HEK293T (cell line): ENCODE measurements at places on chromosomes 11 and 22.

DNA sequence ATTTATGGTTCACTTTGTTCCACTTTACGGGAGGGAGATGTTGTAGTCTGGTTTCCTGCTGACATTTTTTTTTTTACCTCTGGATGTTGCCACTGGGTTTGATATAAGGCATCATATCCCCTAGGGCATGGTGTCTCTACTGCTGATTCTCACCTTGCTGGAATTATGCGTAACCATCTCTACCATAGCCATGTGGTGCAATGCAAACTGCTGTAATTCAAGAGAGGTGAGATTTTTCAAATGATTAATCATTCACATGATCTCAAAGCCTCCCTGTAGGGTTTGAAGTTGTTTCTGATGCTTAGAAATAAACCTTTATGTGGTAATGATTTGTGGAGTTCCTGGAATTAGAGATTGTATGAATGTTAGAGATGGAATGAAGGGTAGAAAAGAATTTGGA lies 13.0 kb downstream of the MS4A3 start:
- no peak for DNase-seq

GRCh38 chr11:69374946-69375310 lies 81.0 kb downstream of the MYEOV start:
- no peak for DNase-seq

DNA sequence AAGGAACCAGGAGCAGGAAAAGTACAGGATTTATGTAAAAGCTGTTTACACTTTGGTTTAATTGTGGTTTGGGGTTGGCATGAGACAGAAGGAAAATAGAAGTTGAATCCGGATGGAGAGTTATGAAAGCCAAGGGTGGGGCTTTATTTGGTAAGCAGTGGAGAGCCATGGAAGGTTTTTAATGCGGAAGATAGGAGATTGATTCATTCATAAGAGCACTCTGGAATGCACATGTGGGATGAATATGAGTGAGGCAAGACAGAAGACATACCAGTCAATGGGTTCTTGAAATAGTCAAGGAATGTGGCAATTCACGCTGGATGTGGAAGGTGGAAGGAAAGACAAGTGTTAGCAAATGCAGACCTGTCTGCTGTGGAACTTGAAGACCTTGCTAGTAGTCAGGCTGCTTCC lies 9.3 kb upstream of the GLB1L3 start:
- DNase-seq: no peak

GRCh38 chr11:116727990-116728389 lies 44.8 kb downstream of the BUD13 start:
- DNase-seq: no peak

DNA sequence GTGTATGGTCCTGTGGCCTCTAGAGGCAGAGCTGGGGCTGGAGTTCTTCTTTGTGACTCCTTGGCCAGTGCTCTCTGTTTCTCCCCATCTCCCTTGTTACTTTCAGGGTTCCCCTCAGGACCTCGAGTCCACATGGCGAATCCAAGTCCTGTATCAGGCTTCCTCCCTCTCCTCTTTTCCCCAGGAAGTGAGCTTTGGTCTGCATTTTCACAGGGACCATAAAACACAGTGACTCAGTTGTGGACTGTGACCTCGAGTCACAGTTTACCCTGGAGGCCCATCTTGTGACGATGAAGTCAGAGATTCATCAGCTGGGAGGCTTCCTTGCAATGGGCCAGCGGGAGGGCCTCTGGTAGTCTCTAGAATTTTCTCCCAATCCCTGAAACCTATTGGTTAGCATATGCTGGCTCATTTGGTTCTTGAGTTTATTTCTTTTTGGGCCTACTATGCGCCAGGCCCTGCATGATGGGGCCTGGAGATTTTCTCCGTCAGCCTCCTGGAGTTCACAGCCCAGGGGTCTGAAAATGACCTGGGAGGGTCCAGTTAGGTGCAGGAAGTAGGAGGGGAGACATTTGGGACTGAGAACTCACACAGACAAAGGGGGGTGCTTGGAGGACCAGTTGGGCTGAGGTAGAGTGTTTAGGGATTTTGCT lies 100.8 kb downstream of the KIAA1671 start:
- DNase-seq: no peak

DNA sequence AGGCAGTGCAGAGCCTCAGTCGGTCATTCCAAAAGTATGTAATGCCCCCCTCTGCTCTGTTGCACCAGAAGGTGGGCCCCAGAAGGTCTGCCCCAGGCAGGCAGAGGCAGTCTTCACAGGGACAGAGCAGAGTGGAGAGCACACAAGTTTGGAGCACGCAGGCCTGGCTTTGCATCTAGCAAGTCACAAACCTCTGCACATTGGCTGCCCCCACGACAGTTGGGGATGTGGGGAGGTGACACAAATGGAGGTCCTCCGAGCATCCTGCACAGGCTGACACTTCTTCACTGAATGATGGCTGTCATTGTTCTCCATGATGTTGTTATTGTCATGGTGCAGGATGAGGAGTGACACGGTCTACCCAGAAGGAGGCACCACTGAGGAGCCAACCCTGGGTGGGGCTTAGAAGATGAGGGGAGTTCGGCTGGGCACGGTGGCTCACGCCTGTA lies 11.9 kb downstream of the TOM1 start:
- no peak for DNase-seq

DNA sequence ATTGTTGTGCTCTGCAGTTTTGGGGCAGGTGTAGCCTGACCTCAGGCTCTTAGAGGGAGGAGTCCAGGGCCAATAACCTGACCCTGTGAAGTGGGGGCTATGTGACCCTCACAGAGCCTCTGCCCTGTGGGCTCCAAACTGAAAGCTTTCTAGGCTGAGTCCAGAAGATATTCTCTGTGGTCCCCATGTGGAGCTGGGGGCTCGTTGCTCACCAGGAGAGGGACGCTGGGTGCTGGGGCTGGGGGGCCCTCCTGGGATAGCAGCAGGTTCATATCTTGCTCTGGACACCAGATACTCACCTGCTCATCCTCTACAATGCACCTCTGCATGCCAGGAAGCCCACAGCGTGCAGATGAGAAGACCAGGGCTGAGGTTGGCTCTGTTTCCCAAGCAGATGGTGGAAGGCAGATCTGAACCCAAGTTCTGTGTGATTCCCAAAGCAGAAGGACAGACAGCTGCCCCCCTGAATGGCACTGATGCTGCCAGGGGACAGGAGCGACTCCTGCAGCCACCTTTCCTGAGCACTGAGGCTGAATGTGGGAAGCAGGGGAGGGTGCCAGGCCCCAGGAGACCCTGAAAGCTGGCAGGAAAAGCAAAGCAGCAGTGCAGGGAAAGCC lies 1022.0 kb downstream of the TBC1D22A start:
- no peak for DNase-seq

GRCh38 chr11:64670975-64671374 lies 52.0 kb downstream of the NRXN2 start:
- no peak for DNase-seq

DNA sequence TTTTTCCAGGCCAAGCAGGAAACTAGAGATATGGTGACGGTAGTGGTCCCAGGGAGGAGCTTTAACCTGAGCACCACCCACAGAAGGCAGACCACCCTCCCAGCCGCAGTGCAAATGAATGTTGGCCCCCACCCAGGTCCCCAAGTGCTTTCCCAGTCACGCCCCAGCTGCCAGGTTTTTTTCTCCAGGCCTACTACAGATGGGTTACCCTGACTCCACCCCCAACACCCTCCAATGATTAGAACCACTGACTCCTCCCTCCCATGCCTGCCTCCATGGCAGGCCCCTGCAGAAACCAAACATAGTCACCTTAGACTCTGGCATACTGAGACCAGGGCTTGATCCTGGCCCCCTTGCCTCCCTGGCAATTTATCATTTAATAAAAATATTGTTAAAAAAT lies 58.7 kb upstream of the CHST1 start:
- DNase-seq: no peak

- no peak for DNase-seq
Measured at GRCh38 chr22:44195189-44195871, 14.6 kb downstream of the PARVG start.

GRCh38 chr11:13297917-13298356 lies 20.3 kb downstream of the BMAL1 start:
- DNase-seq: no peak

DNA sequence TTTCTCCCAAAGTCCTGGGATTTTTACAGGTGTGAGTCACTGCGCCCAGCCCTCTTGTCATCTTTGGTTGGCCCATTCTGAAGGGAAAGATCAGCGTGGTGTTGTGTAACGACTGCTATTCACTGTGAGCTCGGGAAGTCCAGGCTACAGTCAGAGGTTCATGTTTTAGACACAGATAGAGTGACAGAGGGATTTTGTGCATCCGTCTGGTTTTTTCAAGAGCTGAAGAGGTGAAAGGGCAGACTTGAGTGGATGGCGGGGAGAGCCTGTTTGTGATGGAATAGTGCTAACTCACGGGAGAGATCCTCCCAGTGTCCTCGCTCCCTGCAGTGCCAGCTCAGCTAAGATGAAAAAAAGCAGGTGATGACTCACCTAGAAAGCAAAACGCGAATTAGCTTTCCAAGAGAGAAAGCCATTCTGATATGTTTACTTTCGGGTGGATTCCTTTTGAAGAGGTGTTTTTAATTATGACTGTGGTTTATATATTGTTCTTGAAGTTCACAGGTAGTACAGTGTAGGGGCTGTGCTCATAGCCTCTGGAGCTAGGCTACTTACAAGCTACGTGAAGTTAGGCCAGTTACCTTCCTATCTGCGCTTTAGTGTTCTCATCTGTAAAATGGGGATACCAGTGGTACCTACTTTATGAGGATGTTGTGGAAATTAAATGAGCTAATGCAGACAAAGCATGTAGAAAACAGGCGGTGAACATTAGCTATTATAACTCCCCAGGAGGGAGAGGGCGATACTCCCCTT lies 67.2 kb downstream of the C11orf91 start:
- DNase-seq: no peak

DNA sequence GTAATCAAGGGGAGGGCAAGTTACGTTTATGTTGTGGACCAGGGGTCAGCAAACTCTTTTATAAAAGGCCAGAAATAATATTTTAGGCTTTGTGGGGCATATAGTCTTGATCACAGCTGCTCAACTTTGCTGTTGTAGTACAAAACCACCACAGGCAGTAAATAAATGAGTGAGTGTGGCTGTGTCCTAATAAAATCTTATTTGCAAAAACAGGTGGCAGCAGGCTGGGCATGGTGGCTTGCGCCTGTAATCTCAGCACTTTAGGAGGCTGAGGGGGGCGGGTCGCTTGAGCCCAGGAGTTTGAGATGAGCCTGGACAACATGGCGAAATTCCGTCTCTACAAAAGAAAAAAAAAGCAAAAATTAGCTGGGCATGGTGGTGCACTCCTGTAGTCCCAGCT lies 57.9 kb upstream of the NUP160 start:
- DNase-seq: no peak
